ENCODE measurements at places on chromosomes 5 and 9.

DNA sequence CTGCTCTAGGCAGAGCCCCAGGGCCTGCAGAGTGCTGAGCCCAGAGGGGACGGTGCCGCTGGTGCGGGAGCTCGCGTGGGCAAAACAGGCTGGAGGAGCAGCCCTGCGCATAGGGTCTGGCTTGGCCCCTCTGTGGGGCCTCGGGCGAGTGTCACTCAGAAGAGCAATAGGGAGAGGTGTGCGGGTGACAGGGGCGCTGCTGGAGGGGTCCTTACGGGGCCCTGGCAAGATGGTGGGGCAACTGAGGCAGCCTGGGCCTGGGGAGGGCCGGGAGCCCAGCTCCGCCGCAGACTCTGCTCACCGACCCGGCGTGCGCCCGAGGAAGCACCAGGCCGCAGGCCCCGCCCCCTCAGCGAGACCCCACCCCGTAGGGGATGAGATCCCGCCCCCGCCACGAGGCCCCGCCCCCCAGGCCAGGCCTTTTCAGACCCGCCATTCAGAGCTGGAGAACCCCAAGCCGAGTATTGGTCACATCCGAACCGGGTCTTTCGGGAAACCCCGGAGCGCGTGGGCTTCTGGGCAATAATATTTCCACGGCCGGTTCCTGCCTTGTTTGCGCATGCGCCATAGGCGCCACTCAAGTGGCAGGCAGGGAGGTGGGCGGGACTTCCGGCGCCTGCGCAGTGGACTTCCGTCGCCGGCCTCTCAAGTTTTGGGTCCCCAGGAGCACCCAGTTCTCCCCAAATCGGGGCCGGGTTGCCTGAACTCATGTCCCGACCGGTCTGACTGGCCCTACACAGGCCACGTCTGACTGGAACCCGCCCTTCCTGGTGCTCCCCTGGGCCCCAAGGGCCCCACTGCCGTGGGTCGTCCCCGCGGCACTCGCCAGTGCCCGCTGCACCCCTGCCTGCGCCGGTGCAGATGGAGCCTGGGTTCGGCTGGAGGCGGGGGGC, 1.3 kb upstream of the RNF208 start:
- H3K4me3 ChIP-seq, result peak overlapping the region; percentile 76
- H3K27me3 ChIP-seq, result peaks cover 2% of the 10 kb centered on the region
- H3K4me1 ChIP-seq, result peaks cover 15% of the 10 kb centered on the region

DNA sequence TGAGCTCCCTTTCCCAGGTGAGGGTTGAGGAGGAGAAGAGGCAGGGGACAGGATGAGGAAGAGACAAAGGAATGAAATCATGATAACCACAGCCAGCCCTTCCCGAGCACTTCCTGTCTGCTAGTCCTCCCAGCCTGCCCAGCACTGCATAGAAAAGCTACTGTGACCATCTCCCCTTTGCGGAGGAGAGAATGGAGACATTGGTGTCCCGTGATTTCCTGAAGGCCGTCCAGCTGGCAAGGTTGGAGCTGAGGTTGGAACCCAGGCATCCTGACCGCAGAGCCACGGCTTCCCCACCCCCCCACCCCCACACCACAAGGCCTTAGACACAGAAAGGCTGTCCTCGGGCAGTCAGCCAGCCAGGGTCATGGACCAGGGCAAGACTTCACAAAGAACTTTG, 131.1 kb upstream of the ICE1 start:
- DNase-seq, result no peak
- no peak overlapping the region for H3K27ac ChIP-seq
- no peaks in the 10 kb centered on the region for H3K36me3 ChIP-seq
- no peaks in the 10 kb centered on the region for H3K27me3 ChIP-seq
- no peaks in the 10 kb centered on the region for H3K4me1 ChIP-seq

- no peak for DNase-seq
- H3K4me1 ChIP-seq, result no peaks in the 10 kb centered on the region
Observed at GRCh38 chr9:9783211-9783610, 829.6 kb downstream of the PTPRD start.

GRCh38 chr5:58681943-58682342, 99.1 kb downstream of the RAB3C start:
- DNase-seq, result no peak
- H3K36me3 ChIP-seq, result no peaks in the 10 kb centered on the region
